ENCODE measurements at places on chromosomes 3 and 15.

DNA sequence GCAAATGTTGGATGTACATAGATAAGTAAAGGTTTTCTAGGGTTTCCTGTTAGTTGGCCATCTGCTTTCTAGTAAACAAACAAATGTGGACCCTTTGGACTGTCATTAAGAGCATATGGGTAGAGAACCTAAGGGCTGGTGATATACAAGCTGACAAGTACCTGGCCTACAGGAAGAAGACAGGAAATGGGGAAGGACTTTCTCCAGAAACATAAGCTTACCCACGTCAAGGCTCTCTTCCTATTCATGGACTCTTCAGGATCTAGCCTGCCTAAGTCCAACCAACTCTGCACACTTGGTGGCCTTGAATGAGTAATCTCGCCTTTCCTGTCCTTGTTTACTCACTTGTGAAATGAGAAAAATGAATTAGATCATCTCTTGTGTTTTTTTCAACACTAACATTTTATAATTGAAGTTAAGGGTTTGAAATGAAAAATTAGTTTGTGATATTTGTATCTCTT is 22.2 kb upstream of the GOLIM4 start:
- no peak for DNase-seq

DNA sequence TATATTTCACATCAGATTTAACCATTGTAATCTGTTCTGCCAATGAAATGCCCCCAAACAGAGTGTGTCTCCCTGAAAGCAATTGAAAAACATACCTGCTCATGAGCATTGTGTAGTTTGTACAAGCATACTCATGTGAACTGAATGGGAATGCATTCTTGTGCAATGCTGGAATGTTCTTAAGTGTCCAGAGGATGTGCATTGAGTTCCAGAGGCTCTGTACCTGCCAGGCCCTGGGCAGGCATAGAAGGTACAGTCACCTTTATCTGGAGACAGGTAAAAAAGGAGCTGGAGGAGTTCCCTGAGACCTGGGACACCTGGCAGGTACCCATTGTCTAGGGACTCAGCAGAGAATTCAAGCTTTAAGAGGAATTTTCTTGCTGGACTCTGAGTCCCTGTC is 2.8 kb downstream of the MRAS start:
- no peak for DNase-seq

GRCh38 chr3:177510693-177511216 is 313.5 kb upstream of the TBL1XR1 start:
- DNase-seq, result no peak

- DNase-seq, result no peak
These were observed 162.7 kb downstream of the STT3B start for GRCh38 chr3:31695280-31696008.

- no peak for DNase-seq
These were observed 225.9 kb downstream of the OXSM start for GRCh38 chr3:26015752-26016151.

GRCh38 chr15:51775967-51776816 is 24.8 kb downstream of the TMOD2 start:
- no peak for DNase-seq

- DNase-seq, result no peak
These were observed 368.6 kb upstream of the ROPN1 start for GRCh38 chr3:124360563-124360962.

- DNase-seq, result no peak
These were observed 262.9 kb downstream of the CNTN6 start for GRCh38 chr3:1355691-1356090.

DNA sequence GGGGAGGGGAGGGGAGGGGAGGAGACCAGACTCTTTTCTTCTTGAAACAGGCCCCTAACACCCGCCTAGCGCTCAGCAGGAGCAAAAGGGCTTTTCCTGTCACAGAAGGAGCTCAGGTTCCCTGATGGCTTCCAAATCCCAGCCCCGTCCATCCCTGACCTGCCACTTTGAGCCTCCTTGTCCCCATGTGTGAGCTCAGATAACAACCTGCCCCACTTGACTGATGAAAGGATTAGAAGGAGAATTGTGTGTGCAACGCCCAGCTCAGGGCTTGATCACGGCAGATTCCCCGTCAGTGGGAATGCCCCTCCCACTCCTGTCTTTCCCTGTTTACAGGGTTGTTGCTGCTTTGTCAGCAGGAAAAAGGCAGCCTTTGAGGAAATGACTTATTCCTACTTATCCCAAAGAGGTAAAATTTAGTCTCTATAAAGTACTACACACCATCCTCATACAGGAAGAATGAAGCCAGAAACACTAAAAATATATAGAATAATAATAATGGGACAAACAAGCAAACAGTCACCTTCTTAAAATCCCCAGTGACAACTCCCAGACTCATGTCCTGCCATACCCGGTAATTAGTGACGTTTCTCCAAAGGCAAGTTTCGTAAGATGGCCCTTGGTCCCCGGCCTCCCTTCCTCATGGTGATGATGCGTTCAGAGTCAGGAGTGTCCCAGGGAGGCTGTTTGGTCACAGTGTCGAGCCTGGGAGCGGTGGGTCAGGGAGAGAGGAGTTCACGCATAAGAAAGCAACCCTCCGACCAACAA is 6.1 kb upstream of the LRRC15 start:
- DNase-seq, result no peak

GRCh38 chr3:46731795-46732194 is 14.1 kb upstream of the PRSS50 start:
- no peak for DNase-seq

DNA sequence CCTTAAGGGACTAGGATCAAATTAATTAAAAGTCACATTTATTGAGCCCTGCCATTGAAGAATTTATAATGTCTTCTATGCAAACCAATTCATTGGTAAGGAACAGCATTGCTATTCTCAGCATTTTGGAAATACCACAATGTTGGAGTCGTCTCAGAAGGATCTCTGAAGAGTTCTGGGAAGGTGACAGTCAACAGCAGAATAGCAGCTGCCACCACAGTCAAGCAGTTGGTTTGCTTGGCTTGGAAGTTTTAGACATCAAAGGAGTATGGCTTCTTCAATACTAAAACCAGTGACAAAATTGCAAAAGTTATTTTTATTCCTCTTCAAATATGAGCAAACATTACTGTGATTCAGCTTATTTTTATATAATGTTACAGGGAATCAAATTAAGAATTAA is 167.9 kb downstream of the CNTN4 start:
- DNase-seq, result no peak

- peak; percentile 48 for DNase-seq
These were observed 31.0 kb downstream of the IQSEC1 start for GRCh38 chr3:13042127-13042701.

- no peak for DNase-seq
These were observed 91.1 kb upstream of the PLXNA1 start for GRCh38 chr3:126891791-126892190.

GRCh38 chr3:38039101-38039898 is at the start of gene DLEC1:
Gene DLEC1 (plus strand): TSS chr3:38039208. CDS start chr3:38039226, 18 bp downstream.
- no peak for DNase-seq

DNA sequence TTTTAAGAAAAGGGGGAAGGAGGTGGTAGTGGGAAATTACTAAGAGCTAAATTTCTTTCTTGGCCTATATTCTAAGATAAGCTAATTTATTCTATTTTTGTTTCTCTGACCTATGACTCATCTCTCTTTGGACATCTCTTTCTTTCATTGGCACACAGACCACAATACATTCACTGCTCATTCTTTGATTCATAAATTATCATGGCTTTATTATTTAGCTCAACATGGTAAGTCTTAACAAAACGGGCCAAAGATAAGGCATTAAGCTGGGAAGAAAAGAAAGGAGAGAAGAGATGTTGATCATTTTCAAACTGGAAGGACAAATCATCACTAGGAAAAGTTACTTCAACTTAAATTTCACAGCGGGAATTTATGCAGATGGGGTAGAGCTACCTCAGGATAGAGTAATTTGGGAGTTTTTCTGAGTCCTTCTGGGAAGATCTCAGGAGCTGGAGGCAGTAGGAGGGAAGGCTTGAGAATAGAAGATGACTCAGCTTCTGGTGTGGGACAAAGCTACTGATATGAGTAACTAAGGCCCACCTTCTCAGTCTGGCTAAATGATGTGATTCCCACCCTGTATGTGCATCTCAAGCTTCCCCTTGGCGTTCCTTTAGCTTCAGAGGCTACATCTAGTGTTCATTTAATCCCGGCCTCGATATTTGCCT is 7.5 kb upstream of the ALCAM start:
- DNase-seq, result no peak

GRCh38 chr3:177842743-177843734 is 645.8 kb upstream of the TBL1XR1 start:
- DNase-seq, result no peak

DNA sequence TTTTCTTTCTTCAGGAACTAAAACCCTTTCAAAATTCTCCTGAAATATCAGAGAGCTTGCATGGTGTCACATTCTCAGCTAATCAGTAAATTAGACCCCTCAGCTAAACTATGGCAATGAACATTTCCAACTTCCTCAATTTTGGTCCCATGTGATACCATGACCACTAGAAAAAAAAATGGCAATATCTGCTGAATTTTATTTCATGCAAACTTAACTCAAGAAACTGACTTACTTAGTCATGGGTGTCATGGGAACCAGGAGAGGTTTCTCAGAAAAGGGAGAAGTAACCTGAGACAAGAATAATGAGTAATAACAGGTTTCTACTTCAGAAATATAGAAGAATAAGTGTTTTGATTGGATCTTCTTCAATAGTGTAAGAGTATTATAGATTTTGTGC is 784.6 kb upstream of the ALCAM start:
- DNase-seq, result no peak

DNA sequence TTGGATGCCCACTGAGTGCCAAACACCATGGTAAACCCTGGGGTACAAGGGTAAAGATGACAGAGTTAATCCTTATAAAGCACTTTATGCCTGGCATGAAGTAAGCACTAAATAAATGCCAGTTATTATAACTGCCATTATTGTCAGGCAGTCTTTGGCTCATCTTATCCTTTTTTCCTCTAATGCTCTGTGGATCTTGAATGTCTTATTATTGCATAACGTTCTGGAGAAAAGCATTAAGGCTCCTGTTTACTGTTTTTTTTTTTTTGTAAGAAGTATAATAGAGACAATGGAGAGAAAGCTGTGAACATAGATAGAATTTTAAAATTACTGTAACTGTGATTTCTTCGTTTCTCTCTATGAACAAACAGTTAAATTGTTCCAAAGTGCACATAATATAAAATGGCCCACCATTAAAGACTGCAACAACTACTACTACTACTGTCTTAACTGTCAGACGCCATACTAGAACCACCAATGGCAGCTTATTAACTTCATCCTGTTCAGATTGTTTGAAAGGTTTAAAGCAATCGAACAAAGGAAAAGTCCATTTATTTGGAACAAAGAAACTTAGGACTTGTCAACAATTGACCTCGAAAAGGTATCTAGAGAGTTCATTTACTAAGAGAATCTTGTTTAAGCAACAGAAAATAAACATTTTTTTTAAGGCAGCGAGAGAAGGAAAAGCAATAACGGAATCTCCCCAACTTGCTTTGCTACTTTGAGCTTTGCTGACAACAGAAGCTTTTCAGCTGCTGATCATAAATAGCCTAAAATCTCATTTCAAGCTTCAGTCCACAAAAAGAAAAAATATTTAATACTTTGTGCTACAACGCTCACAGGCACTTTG is 520.7 kb downstream of the ROBO1 start:
- no peak for DNase-seq

DNA sequence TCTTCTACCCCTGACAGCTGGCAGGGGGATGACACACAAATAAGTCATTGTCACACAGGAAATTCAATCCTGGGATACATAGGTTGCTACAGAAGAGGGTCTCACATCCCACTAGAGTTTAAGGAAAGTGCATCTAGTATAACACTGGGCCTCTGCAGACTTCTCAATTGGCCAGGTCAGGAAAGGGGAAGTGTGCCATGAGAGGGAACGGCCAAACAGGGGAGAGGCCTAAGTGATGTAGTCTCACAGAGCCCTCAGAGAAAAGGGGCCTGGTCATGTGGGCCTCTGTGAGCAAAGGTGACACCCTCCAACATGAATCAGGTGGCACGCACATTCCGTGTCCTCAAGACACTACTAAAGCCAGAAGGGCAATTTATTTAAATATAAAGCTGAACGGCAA is 11.2 kb downstream of the ZXDC start:
- DNase-seq, result no peak

- DNase-seq, result no peak
These were observed 65.3 kb downstream of the IGF1R start for GRCh38 chr15:98713585-98714001.

- no peak for DNase-seq
These were observed 443.3 kb downstream of the VGLL3 start for GRCh38 chr3:86547692-86548091.

DNA sequence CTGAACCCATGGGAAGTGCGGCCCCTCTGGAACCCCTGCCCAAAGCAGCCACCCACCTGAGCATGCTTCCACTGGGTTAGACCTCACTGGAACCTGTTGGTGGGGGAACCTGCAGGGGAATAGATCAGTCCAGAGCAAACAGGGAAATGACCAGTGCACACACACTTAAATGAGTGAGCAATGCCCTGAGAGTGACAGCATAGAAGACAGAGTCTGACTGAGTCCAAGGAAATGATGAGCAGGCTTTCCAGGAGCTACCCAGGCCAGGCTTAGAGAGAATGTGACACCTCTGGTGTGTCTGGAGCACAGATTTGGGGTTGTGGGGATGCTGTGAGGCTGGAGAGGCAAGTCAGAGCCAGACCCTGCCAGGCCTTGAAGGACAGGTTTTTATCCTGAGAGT is 28.5 kb downstream of the PLA1A start:
- no peak for DNase-seq

DNA sequence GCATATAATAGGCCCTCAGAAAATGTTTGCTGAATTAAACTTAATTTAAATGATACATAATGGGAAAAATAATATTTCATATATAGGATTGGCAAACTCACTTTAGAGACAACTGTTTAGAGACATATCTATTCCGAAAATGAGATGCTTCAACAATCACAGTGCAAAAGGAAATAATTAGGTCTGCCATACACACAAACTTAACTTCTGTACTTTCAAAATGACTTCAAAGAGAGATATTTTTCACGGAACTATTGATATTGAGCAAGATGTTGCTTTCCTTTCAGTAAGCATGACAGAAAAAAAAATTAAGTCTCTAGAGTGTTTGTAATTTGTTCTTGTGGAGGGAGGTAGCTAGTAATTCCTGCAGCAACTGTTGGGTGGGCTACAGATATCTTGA is 769.5 kb downstream of the TUSC7 start:
- DNase-seq, result no peak

DNA sequence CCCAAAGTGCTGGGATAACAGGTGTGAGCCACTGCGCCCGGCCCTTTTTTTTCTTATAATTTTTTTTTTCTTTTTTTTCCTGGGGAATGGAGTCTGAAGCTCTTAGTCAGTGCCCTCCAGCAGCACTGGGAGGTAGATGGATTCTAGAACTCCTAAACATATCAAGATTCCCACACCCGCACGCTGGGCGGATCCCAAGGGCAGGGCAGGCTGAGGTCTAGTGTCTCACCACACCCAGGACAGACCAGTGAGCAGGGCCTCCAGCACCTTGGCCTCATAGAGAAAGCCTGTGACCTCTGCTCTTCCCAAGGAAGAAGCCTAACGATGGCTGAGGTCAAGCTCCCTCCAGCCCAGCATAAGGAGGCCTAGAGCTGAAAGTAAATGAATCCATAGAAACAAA is 153.7 kb upstream of the MEF2A start:
- DNase-seq, result no peak

Data from substantia nigra (tissue), 51 donors.